ENCODE measurements at places on chromosomes 2 and 18. TPM values are rescaled to one million over a fixed set of nuclear protein-coding genes. Genes with fewer than 3 reads are reported as not detected.

DNA sequence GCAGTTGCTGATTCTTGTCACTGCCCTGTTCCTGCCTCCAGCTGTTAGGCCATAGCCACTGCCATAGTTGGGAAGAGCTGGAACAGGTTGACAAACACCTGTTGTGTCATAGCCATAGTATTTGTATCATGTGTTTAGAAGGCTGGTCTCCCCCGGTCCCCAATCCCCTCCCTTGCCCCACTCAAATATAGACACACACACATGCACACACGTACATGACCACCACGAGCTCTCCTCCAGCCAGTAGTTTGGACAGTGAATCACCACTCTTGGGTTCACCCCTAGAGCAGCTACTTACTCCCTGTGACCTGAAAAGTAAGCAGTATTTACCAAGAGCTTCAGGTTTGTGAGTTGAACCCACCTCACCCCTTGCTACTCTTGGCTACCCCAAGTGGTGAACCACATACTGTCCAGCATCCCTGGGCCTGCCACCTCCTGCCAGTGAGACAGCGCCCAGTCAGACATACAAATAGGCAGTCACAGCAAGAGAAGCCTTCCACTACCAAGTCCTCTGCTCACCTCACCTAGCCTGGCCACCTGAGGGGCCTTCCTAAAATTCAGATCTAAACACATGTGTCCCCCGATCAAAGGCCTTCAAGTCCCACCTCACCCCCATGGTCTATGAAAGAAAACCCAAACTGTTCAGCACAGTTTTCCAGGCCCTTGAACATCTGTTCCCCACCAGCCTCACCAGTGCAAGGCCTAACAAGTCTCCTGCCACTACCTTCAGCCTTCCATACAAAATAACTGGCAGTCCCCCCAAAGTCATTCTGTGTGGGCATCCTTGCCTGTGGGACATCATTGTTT, 7.1 kb downstream of the PCBP1 start:
- peaks cover 17% of the 10 kb centered on the region for H3K4me1 ChIP-seq
- H3K4me3 ChIP-seq = no peak overlapping the region
- H3K27me3 ChIP-seq = no peaks in the 10 kb centered on the region
- DNase-seq = no peak
- peaks cover 9% of the 10 kb centered on the region for H3K36me3 ChIP-seq

The EMILIN2 gene
- 0.34 TPM for total RNA-seq

DNA sequence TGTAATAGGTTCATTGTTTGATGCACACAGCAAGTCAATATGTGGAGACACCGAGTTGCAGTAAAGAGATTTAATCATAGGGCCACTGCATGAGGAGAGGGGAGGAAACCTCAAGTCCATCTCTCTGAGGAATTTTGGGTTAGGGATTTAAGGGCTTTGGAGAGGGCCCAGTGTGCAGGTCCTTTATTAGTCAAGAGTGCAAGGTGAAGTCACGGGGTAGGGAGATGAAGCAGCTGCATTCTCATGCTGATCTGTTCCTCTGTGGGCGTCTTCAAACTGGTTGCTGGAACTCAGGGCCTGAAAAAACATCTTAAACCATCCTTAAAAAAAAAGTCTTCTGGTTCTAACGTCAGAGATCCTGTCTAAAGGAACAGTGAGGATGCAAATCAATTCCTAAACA, 131.6 kb downstream of the NXPH2 start:
- no peaks in the 10 kb centered on the region for H3K4me1 ChIP-seq
- no peaks in the 10 kb centered on the region for H3K36me3 ChIP-seq
- no peak overlapping the region for H3K27ac ChIP-seq
- no peak overlapping the region for H3K4me3 ChIP-seq
- no peak for DNase-seq
- H3K27me3 ChIP-seq = no peaks in the 10 kb centered on the region

DNA sequence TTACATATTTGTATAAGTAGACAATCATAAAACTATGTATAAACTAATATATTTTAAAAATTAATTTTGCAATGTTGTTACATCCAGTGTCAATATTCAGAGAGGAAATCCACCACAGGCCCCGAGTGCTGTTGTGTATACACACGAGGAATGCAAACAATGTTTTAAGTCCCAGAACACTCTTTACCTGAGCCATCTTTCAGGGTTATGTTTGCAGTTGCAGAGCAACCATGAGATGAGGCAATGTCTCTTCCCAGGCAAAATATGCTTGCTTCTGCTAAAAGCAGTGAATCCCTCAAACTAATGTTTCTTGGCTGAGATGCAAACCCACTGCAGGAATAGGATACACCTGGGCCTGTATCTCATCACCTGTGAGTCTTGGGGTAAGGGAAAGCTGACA, 91.3 kb downstream of the ASXL2 start:
- no peaks in the 10 kb centered on the region for H3K27me3 ChIP-seq
- DNase-seq = no peak
- peaks cover 18% of the 10 kb centered on the region for H3K36me3 ChIP-seq
- H3K4me1 ChIP-seq = no peaks in the 10 kb centered on the region
